H54 (cell line): ENCODE measurements at places on chromosomes 4 and X.

GRCh38 chr4:26108054-26108453 lies 194.0 kb downstream of the SMIM20 start:
- no peak for DNase-seq

- no peak for DNase-seq
Observed at GRCh38 chr4:184941671-184942418, 76.4 kb upstream of the HELT start.

DNA sequence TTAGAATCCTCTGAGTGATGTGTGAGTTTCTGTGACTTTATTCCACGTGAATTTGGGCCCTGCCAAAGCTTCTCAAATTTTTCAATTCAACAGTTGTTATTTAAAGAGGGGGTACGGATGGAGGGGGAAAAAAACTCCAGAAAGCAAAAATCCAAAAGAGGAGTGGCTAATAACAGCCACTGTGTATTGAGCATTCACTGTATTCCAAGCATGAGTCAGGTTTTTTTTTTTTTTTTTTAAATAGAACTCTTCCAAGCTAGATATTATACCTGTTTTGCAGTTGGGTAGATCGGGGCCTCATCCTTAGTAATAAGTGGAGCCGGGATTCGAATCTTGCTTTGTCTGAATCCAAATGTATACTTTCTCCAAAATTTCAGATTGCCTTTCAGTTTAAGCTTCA lies 6.4 kb upstream of the RHOH start:
- no peak for DNase-seq

GRCh38 chr4:174284487-174284886 lies 776 bp downstream of the CEP44 start:
- no peak for DNase-seq

DNA sequence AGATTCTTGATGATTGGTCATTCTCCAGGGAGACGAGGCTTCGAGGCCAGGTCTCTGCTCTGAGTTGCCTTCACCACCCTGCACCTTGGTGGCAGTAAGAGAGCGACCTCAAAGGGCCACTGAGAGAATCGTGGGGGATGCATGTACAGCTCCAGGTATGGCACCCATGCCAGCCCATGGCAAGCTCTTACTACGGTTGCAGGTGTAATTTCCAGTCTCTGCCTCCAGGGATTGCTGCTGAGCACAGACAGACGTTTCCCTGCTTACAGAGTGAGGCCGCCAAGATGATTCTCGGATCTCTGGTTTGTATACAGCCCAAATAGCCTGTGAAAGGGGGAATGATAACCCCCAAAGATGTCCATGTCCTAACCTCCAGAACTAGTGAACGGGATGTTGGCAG lies 16.3 kb upstream of the DRD5 start:
- DNase-seq, result no peak

DNA sequence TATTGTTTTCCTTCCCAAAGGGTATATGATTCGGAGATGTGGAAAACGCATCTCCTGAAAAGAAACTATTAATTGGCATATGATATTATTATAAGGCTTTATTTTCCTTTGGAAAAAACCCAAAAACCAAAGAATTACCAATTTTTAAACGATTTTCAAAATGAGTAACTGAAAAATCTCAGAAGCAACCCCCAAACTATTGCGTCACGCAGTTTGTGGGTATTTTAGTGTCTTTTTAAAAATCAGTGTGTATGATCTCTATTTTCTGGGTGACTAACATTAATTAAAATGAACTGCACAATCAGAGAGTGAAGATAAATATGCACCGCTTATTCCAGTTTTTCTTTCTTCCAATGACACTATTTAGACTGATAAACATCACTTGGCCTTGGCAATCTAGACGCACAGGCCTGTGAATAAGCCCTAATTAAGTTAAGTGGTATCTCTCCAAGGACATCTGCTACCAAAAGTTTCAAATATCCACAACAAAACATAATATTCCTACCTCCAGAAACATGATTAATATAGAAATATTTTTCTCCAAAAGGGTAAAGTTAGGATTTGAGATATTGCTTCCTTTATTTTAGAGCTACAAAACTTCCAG lies 511.5 kb upstream of the FAM241A start:
- no peak for DNase-seq

GRCh38 chr4:4427886-4428285 lies 41.0 kb downstream of the NSG1 start:
- no peak for DNase-seq

GRCh38 chr4:34733185-34733941 lies 1511.0 kb downstream of the ARAP2 start:
- no peak for DNase-seq

GRCh38 chr4:25938366-25938765 lies 24.3 kb downstream of the SMIM20 start:
- no peak for DNase-seq

DNA sequence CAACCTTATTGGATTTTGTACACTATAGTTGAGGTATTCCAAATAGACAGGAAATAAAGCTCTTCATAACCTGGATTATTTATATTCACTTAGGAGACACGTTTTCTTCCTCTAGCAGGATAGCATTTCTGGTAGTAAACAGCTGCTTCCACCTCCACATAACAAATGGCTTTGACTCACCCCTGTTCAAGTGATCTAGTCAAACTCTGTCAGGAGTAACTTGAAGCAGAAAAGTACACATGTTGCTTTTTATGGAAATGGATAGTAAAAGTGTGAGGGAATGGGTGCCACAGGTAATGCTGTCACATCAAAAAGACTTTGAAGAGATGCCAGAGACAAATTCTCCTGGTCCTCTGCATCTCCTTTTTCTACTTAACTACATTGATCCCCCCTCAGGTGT lies 258.7 kb upstream of the SLC7A11 start:
- no peak for DNase-seq

GRCh38 chr4:140595065-140595464 lies 26.3 kb upstream of the UCP1 start:
- no peak for DNase-seq

DNA sequence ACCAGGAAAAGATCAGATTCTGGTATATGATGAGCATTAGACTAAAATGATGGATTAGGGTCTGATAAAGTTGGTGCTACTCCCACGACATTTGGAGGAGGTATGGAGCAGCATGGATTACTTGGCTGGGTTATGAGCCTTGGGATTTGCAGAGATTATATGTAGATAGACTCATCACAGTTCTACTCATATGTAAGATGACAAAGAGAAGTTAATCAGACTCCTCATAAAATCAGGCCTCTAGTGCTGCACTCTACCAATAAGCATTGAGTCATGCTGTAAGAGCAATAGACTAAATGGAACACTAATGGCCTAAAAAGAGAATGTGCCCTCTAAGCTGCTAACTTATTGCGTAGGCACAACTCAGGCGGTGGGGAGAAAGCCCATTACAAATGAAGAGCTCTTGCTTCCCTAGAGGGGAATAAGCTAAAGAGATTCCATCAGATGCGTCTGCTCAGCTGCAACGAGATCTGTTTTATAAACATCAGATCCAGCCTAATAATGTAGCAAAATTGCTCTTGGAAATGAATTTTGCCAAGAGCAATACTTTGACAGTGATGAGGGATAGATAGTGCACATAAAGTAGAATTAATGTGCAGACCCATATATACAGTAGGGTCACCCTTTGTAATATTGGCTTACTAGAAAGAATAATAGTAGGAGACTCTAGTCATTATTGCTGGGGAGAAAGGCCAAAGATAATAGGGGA lies 17.5 kb downstream of the LIAS start:
- DNase-seq, result no peak

- DNase-seq, result no peak
Observed at GRCh38 chr4:162959046-162959445, 207.6 kb downstream of the NAF1 start.

GRCh38 chrX:84865113-84865512 lies 138.6 kb upstream of the APOOL start:
- DNase-seq, result no peak
